ENCODE measurements at places on chromosomes 11 and 22.

GRCh38 chr11:33475993-33476392, 218.8 kb downstream of the HIPK3 start:
- peak; percentile 4 for DNase-seq

DNA sequence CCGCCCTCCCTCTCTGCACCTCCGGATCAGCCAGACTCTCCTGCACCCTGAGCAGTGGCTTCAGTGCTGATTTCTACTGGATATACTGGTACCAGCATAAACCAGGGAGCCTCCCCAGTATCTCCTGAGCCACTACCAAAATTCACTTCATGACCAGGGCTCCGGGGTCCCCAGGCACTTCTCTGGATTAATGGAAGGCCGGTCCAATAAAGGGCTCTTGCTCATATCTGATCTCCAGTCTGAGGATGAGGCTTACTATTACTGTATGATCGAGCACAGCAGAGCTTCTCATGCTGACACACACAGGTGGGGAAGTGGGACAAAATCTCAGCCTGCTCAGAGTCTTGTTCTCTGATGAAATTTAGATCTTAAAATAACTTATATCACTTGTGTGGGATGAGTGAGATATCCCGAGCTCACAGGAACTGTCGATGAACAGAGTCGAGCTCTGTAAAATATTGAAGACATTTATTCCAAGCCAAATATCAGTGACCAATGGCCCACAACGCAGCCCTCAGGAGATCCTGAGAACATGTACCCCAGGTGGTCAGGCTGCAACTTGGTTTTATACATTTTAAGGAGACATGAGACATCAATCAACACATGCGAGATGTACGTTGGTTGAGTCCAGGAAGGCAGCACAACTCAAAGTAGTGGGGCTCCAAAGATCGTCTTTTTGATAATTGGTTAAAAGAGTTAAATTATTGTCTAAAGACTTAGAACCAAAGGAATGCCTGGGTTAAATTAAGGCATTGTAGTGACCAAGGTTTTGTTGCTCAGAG, 93.0 kb upstream of the TOP3B start:
- DNase-seq, result no peak

- DNase-seq, result no peak
Observed at GRCh38 chr11:47028195-47029093, 91.9 kb downstream of the CSTPP1 start.

DNA sequence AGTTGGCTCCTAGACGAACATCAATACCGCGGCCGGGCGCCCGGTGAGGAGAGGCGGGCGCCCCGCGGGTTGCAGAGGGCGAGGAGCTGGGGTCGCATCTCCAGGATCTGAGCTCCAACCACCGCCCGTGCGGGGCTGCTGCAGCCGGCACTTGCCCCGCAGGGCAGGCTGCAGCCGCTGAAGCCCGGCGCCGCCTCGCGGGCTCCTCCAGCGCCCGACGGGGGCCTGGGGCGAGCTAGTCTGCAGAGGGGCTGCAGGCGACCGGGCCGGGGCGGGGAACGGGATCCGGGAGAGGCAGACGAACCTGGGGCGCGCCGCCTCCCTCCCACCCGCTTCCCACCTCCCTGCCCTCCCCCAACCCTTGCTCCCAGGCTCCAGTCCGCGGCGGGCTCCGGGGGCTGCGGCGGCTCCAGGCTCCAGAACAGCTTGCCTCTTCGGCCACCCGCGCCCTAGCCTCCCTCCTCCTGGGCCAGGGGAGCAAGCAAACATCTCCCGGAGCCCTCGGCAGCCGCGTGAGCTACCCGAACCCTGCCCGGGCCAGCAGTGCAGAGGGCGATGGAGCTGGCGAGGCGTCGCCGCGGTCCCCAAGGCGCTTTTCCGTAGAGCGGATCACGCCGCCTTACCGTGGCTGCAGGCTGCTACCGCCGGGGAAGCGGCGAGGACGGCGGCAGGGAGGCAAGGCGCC, 802 bp downstream of the TENM4 start:
- DNase-seq, result no peak

DNA sequence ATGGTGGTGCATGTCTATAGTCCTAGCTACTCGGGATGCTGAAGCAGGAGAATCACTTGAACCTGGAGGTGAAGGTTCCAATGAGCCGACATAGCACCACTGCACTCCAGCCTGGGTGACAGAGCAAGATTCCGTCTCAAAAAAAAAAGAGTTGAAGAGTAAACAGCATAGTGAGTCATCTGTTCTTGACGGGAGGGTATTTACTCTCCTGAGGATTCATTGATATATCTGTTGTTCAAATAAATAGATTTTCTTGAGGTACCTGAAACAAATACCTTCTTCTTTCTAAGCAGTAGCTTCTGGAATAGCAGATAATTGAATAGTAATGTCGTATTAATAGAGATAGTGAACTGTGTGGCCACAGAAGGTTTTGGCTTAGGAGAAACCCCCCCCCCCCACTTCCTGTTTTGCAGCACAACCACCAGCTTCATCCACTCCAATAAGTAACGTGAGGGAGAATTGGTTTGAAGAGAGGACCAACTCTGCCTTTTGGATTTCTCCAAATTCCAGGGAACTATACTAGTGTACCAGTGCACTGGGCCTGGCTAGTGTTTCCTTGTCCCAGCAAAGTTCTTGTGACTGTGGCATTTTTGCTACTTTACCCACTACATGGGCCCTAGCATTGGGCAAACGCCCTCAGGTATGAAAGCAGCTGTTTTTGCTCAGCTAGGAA, 90.0 kb downstream of the PRMT3 start:
- peak; percentile 31 for DNase-seq

- no peak for DNase-seq
Observed at GRCh38 chr22:49549256-49550140, 278.2 kb downstream of the BRD1 start.

DNA sequence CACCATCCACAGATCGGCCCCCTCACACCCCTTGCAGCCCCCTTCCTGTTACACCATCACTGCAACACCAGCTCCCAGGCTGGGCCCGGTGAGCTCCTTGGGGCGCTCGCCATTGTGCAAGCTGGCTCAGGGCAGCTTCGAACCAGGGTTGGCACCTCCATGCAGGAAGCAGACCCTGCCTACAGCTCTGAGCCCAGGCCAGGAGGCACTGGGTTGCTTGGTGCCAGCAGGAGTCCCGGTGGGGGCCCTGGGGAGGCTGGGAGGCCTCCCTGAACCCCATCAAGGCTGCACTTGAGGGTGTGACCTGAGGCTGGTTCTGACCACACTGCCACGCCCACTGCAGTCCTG, 417.1 kb downstream of the CTTN start:
- no peak for DNase-seq

DNA sequence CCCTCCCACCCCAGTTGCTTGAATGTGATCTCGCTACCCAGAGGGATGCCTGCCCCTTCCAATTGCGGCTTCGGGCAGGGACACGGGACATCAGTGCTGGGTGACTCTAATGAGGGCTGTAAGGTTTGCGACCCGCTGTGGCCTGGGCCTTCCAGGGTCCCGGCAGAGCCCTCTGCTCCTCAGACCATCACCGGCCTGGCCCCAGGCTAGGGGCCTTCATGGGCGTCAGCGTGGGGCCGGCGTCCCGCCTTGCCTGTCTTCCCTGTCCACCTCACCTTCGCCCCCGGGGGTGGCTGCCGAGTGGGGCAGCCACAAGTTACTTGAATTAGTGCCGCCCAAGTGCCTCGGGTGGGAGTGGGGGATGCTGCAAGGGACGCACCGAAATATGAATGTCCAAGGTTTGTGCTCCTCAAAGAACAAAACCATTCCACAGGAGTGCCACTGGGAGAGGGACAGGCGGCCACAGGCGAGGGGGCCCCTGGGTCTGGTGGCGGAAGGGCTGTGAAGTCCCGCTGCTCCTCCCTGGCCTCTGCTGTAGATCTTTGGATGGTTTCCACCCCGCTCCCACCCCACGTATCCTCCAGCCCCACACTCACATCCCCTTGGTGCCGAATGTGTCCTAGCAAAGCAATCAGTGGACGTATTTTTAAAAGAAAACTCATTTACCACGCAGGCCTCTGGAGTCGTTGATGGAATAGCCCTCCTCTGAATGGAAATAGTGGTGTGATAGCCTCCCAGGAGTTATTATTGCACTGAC, 317.1 kb downstream of the NTM start:
- no peak for DNase-seq
